Activated naive CD4-positive, alpha-beta T cell treated with anti-CD3 and anti-CD28 coated beads for 36 hours (primary cell): ENCODE measurements at places on chromosomes 12 and 14. TPM values are rescaled to one million over a fixed set of nuclear protein-coding genes. Genes with fewer than 3 reads are reported as not detected.

Gene CLEC2A
- not detected for total RNA-seq

Gene KRT78
- not detected for total RNA-seq

Gene TPCN1
- 49.2 TPM for total RNA-seq

Gene NTS
- not detected for total RNA-seq

Gene JPH4
- total RNA-seq: 0.05 TPM

DNA sequence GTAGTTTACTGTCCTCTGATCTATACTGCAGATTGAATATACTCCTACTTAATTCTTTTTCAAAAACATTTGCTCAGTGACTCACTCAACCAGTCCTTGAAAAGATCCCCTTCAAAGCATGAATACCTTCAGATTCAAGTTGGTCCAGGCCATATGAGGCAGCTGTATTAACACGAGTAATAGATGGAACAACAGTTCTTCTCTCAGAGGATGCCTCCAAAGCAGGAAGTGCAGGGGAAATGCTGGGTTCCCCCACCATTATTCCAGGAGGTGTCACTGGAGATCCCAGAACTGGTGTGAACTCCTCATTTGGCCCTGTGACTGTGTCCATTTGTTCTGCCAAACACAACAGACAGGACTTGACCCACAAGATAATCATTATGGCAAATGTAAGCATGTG is 20.6 kb downstream of the ARMH4 start:
- DNase-seq: no peak

- no peak for DNase-seq
Observed at GRCh38 chr12:44654646-44655639, 221.2 kb downstream of the NELL2 start.

- no peak for DNase-seq
Observed at GRCh38 chr12:76033081-76034011, 1.8 kb upstream of the PHLDA1 start.

GRCh38 chr14:57293866-57294837 is 25.4 kb downstream of the AP5M1 start:
- no peak for DNase-seq

GRCh38 chr12:68505970-68506369 is 104.7 kb upstream of the RAP1B start:
- DNase-seq: no peak

DNA sequence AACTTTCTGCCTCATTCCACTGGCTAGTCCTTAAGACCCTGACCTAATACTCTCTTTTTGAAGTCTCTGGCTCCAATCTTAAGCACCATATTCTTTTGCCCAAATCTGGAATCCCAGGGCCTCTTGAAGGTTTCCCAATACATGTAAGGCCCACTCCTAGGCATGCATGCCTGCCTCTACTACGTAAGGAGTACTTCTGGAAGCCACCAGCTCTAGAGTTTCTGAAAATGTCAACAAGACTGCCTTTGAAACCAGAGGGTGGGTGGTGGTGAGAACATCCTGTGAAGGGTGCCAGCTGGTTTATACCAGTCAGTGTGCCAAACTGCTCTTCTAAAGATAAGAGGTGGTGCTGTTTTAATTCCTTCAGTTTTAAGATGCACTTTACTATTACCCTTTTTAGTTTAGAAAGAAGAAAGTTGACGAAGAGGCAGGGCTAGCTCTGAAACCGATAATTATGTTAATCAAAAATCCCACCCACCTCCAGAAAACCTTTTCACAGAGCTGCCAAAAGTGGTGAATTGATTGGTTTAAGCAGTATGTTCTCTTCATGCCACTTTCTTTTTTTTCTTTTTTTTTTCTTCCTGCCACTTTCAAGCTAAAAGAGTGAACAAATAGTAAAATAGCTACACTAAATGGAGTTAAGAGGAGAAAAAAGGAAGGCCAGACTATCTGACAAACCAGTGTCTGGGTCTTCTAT is 8.7 kb upstream of the WDR89 start:
- peak; percentile 76 for DNase-seq

- no peak for DNase-seq
Observed at GRCh38 chr14:72500234-72500838, 393.6 kb downstream of the DPF3 start.

- DNase-seq: no peak
Observed at GRCh38 chr14:24713404-24713803, 79.4 kb upstream of the GZMB start.

- DNase-seq: no peak
Observed at GRCh38 chr14:58780605-58781004, 142.8 kb downstream of the DACT1 start.
